ENCODE measurements at places on chromosomes 6 and 20. TPM values are rescaled to one million over a fixed set of nuclear protein-coding genes. Genes with fewer than 3 reads are reported as not detected.

The TRIM31 gene
- not detected for total RNA-seq

The SLC52A3 gene
- 2.7 TPM for total RNA-seq

DNA sequence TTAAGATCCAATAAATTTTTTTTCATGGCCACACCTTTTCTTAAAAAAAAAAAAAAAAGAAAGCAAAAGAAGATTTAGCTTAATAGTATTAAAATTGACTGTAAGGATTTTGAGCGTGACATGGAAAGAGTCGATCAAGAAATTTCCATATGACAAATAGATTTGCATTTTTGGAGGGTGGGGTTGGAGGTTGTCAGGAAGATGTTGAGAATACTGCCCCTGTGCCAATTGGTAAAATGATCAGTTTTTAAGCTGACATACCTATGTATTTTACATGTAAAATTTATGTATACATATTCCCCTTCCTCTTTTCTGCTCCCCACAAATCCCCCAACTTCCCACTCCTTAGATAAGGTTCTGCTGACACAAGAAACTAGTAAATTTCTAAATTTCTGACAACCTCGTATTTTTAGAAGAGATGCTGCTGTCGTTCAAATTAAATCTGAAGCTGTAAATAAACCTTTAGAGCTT lies 520.9 kb downstream of the CD83 start:
- no peaks in the 10 kb centered on the region for H3K36me3 ChIP-seq
- no peak for DNase-seq
- no peak overlapping the region for H3K4me3 ChIP-seq
- H3K27ac ChIP-seq = peak overlapping the region; percentile 67

DNA sequence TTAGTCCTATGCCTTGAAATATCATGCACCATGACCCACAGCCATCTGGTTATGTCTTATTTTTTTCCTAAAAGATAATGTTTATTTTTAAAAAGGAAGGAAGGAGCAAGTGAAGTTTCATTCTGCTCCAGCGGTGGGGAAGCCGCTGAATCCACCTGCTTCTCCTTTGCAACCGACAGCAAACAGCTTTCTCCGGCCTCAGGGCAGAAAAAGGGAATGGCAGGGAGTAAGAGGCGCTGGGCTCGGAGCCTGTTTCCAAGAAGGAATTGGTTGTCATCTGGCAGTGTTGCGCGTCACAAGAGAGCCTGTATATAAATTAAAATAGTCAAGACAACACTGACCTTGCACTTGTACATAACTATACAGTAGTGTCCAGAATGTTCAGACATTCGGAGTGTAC lies 14.2 kb downstream of the GFRA4 start:
- DNase-seq = no peak
- H3K27ac ChIP-seq = no peak overlapping the region
- no peak overlapping the region for H3K4me3 ChIP-seq
- peaks cover 66% of the 10 kb centered on the region for H3K36me3 ChIP-seq
- no peaks in the 10 kb centered on the region for H3K27me3 ChIP-seq

DNA sequence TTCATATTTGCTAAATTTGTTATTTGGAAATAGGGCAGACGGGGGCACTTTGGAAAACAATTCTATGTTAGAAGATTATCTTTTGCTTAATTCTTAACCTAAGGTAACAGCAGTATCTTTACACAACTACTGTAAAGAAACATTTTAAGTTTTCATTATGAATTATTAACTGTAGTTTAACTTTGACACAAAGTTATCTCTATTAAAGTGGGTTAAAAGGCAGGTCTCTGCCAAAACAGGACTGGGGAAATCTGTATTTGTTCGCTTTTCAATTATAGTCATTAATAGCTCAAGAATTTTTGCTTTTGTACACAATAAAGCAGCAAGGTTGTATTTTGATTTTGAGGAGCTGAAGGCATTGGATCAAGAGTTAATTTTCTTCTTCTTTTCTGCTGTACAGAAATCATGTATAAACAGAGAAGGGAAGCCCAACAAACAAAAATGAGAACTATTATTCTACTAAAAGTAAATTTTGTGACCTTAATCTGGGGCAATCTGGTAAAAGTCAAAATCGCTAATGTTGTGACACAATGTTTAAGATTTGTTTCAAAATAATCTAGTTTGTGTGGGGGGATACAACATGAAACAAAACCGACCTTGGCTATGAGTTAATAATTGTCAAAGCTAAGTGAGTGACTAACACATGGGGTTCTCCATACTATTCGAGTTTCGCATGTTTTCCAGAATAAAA lies 2.9 kb downstream of the STAU1 start:
- DNase-seq = no peak
- no peaks in the 10 kb centered on the region for H3K27me3 ChIP-seq
- peaks cover 5% of the 10 kb centered on the region for H3K4me1 ChIP-seq
- H3K27ac ChIP-seq = no peak overlapping the region
- H3K36me3 ChIP-seq = no peaks in the 10 kb centered on the region

DNA sequence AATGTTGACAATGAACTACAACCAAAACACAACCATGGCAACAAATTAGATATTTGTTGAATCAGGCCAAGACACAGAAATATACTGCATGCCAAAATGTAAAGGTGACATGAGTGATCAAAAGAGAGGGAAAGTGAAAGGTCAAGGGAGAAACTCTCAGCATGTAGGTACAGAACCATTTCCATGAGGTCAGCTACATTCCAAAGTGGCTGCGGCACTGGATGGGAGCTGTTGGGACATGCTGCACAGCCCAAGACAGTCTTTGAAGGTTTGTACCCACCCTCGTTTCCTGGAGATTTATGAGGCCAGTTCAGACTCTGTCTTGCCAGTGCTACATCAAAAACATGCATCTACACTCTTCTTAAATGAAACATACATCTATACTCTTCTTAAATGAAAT lies 579.9 kb downstream of the BMP2 start:
- DNase-seq = no peak
- no peak overlapping the region for H3K4me3 ChIP-seq
- no peaks in the 10 kb centered on the region for H3K27me3 ChIP-seq
- H3K4me1 ChIP-seq = no peaks in the 10 kb centered on the region
- no peaks in the 10 kb centered on the region for H3K36me3 ChIP-seq
- H3K27ac ChIP-seq = no peak overlapping the region

DNA sequence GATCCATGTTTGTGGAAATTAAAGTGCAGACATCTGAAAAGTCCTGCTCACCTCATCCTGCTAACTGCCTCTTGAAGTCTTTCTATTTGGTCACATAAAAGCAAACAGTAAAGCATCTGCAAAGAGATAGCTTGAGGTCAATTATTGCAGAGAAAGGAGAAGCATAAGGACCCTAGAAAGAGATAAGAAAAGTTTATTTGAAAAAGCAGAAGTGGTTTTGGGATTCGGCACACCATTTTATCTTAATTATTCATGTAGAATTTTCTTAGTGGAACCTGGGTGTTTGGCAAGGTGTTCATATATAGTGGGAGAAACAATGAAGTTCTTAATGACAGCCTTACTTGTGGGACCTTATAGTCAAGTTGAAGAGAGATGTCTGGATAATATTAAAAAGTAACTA lies 280.8 kb downstream of the CENPW start:
- H3K4me3 ChIP-seq = no peak overlapping the region
- no peak overlapping the region for H3K27ac ChIP-seq
- no peaks in the 10 kb centered on the region for H3K36me3 ChIP-seq
- no peak for DNase-seq
- no peaks in the 10 kb centered on the region for H3K4me1 ChIP-seq

GRCh38 chr6:111207141-111207858 lies 120.0 kb downstream of the SLC16A10 start:
- H3K27me3 ChIP-seq = no peaks in the 10 kb centered on the region
- no peaks in the 10 kb centered on the region for H3K4me1 ChIP-seq
- no peak overlapping the region for H3K4me3 ChIP-seq
- no peaks in the 10 kb centered on the region for H3K36me3 ChIP-seq

- H3K4me3 ChIP-seq = no peak overlapping the region
- no peaks in the 10 kb centered on the region for H3K36me3 ChIP-seq
- peak; percentile 20 for DNase-seq
- no peaks in the 10 kb centered on the region for H3K27me3 ChIP-seq
- peaks cover 24% of the 10 kb centered on the region for H3K4me1 ChIP-seq
These were observed 22.9 kb downstream of the STX7 start for GRCh38 chr6:132490024-132490423.

The SLC44A4 gene
- not detected for total RNA-seq

DNA sequence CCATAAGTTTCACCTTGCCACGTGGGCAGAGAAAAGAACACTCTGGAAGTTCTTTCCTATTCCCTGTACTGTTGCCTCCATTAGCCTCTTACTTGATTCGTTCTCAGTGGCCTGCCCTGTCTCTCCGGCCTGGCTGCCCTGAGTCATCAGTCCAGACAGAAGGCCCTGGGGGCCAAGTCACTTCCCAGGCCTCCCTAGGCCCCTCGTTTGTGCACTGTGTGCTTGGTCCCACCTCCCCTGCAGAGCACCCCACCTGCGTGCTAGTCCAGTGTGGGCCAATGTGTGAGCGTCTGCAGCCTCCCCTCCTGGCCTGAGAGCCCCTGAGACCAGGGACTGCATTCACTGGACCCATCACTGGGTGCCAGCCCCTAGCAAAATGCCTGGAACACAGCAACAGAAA lies 191.2 kb upstream of the RREB1 start:
- peaks cover 8% of the 10 kb centered on the region for H3K4me1 ChIP-seq
- no peak overlapping the region for H3K4me3 ChIP-seq
- H3K27ac ChIP-seq = no peak overlapping the region
- no peak for DNase-seq
- no peaks in the 10 kb centered on the region for H3K36me3 ChIP-seq

DNA sequence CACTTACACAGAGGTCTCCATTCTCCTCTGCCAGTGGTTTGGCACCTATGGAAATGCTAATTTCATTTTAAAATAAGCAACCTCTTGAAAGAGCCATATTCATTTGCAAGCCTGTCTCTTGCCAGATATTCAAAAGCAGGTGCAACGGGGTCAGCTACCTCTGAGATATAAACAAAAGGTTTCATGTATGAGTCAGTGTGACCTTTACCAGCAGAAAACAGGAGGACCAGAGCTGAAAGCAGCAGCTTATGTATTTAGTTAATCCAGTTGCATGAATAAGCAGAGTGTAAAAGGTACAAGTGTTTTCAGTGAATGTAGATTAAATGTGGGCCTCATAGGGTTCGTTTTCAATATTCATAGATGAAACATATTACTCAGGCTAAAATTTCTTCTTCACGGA lies 56.0 kb downstream of the TENT5A start:
- H3K27me3 ChIP-seq = no peaks in the 10 kb centered on the region
- H3K27ac ChIP-seq = no peak overlapping the region
- no peaks in the 10 kb centered on the region for H3K36me3 ChIP-seq
- no peak overlapping the region for H3K4me3 ChIP-seq

DNA sequence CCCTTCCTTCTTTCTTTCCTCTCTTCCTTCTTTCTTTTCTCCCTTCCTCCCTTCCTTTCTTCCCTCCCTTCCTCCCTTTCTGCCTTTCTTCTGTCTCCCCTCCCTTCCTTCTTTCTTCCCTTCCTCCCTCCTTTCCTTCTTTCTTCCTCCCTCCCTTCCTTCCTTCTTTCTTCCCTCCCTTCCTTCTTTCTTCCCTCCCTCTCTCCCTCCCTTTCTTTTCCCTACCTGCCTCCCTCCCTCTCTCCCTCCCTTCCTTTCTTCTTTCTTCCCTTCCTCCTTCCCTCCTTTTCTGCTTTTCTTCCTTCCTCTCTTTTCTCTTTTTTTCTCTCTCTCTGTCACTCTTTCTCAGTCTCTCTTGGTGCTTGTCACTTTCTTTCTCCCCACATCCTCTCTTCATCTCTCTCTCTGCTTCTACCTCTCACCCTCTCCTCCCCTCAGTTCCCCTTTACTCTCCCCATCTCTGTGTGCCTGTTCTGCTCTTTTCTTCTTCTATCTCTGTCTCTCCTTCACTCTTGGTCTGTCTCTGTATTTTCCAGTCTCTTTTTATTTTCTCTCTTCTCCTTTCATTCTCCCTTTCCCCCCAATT lies 30.1 kb upstream of the FAM83D start:
- H3K27me3 ChIP-seq = no peaks in the 10 kb centered on the region
- no peak overlapping the region for H3K27ac ChIP-seq
- no peak overlapping the region for H3K4me3 ChIP-seq
- H3K36me3 ChIP-seq = peaks cover 37% of the 10 kb centered on the region
- H3K4me1 ChIP-seq = peaks cover 17% of the 10 kb centered on the region

The TMC2 gene
- not detected for total RNA-seq

DNA sequence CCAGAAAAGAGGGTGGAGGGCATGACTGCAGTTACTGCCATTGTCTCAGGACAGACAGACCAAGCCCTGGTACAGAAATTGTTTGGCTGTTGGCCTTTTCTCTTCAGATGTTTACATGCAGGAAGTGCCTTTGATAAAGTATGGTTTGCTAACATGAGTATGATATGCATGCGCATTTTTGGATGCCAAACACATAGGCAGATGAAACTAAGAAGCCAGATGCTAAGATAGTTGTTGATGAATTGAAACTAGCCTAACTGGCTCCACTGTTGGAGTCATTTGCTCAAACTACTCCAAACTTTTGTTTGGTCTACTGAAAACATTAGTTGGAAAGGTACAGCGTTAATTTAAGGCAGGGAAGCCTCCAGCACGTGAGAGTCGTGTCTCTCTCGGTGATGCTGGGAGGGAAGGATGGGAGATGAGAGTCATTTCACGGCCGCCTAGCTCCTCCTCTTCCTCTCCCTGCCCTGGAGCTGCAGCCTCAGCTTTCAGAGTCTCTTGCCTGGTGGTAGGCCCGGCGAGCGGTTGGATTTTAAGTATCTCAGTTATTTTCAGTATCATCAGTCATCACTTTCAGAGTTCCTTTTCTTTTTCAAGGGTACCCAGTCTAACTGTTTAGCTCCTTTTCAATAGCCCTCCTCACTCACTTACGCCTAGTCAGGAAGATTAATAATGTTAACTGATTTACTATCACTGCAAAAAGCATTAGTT lies 29.7 kb downstream of the RREB1 start:
- peaks cover 13% of the 10 kb centered on the region for H3K4me1 ChIP-seq
- DNase-seq = peak; percentile 53
- H3K36me3 ChIP-seq = peaks cover 6% of the 10 kb centered on the region
- H3K27ac ChIP-seq = peak overlapping the region; percentile 16
- H3K27me3 ChIP-seq = no peaks in the 10 kb centered on the region

DNA sequence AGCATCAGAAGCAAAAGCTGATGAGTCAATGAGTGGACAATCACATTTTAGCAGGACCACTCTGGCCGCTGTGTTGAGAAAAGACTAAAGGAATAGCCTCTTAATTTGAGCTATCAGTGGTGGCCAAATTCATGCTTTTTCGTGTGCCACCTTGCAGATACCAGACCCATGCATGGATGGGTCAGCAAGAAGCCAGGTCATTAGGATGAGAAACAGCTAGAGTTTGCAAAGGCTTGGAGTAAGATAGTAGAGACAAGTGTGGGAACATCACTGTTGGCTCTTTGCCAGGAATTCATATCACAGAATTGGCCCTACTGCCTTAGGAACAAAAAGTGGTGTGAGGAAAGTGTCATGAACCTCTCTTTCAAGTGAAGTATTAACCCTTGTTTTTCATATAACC lies 25.5 kb downstream of the MRAP2 start:
- no peak overlapping the region for H3K4me3 ChIP-seq
- H3K27ac ChIP-seq = no peak overlapping the region
- H3K36me3 ChIP-seq = no peaks in the 10 kb centered on the region
- no peak for DNase-seq
- H3K4me1 ChIP-seq = no peaks in the 10 kb centered on the region

The CASS4 gene
- 0.92 TPM for total RNA-seq

GRCh38 chr20:61555566-61555965 lies 303.5 kb downstream of the CDH4 start:
- H3K4me1 ChIP-seq = no peaks in the 10 kb centered on the region
- no peaks in the 10 kb centered on the region for H3K36me3 ChIP-seq
- no peak overlapping the region for H3K27ac ChIP-seq
- DNase-seq = no peak
